Epithelial cell of esophagus (primary cell): ENCODE measurements at places on chromosomes 12 and 14.

DNA sequence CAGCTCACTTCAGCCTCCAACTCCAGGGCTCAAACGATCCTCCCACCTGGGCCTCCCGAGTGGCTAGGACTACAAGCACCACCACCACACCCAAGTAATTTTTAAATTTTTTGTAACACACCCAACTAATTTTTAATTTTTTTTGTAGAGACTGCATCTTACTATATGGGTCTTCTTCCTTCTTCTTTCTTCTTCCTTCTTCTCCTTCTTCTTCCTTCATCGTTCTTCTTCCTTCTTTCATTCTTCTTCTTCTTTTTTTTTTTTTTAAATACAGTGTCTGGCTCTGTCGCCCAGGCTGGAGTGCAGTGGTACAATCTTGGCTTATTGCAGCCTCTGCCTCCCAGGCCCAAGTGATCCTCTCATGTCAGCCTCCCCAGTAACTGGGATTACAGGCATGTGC, 965 bp upstream of the CREBL2 start:
- no peak for DNase-seq

DNA sequence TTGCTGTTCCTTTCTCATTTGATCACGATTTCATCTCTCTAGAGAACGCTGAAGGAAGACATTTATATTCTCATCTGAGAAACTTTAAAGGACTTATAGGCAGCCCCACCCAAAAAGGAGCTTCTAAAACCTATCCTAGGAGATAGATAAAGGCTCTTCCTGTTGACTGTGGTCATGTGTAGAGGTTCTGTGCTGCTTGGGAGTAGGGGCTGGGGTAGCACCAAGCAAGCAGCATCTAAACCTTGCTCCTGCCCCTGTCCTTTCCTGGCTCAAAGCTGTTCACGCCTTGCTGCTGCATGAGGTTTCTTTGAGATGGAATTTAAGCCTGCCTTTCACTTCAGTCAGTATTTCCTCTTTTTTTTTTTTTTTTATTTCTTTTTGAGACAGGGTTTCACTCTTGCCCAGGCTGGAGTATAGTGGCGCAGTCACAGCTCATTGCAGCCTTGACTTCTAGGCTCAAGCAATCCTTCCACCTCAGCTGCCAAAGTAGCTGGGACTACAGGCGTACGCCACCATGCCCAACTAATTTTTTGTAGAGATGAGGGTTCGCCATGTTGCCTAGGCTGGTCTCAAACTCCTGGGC, 41.4 kb downstream of the RAB35 start:
- DNase-seq = no peak

DNA sequence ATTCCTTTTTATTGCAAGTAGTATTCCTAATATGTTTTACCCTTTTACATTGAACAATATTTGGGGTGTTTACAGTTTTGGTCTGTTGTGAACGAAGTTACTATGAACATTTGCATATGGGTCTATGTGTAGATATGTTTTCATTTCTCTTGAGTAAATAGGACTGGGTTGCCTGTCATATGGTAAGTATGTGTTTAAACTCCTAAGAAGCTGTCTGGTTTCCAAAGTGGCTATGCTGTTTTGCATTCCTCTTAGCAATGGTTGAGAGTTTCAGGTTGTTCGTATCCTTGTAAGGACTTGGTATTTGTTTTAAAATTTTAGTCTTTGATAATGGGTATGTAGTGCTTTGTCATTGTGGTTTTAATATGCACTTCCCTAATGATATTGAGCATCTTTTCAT, 6.3 kb downstream of the METAP2 start:
- DNase-seq = peak; percentile 10

DNA sequence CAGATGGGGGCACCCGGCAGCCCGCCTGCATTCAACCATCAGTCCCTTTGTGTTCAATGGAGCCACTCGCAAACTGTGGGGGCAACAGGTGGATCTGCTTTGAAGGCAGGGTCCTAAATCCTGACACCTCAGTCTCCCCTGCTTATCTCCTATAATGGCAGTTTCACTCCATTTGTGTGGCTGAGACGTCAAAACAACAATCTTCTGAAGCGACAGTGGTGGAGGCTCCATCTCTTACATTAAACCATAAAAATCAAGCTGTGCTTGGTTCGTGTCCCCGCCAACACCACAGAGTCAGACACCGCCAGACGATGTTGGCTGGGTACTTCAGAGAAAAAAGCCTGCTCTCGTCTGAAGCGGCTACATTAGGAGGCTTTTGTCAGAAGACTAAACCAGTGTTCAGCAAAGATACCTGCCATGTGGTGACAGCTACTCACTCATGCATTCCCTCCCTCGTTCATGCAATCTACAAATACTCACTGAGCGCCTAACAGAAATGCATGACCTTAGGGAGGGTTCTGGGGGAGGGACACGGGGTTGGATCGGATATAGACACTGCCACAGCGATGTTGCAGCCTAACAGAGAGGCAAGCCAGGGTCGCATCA, 253.9 kb downstream of the FOXN3 start:
- DNase-seq = no peak

DNA sequence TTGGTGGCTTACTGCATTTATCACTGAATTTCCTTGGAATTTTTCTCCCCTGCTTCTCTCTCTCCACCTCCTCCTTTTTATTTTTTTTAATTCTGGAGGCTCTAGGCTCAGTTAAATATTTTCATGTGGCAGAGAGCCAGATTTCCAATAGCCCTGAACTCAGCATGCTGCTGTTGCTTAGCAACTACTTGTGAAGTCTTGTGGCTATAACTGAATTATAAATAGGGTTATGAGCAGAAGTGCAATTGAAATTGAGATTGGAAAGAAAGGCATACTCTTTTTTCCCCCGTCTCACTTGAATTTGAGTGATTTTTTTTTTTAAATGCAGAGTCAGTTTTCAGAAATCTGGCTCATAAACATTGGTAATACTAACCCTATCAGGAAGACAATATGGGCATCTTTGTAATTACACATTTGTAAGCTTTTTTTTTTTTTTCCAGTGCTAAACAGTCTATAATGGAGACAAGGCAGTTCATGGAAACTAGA, 38.3 kb downstream of the ATF7IP start:
- DNase-seq = peak; percentile 60

GRCh38 chr14:99459481-99460100, 21.1 kb downstream of the SETD3 start:
- DNase-seq = no peak

- no peak for DNase-seq
Measured at GRCh38 chr14:24437020-24437735, 5.4 kb downstream of the SDR39U1 start.

DNA sequence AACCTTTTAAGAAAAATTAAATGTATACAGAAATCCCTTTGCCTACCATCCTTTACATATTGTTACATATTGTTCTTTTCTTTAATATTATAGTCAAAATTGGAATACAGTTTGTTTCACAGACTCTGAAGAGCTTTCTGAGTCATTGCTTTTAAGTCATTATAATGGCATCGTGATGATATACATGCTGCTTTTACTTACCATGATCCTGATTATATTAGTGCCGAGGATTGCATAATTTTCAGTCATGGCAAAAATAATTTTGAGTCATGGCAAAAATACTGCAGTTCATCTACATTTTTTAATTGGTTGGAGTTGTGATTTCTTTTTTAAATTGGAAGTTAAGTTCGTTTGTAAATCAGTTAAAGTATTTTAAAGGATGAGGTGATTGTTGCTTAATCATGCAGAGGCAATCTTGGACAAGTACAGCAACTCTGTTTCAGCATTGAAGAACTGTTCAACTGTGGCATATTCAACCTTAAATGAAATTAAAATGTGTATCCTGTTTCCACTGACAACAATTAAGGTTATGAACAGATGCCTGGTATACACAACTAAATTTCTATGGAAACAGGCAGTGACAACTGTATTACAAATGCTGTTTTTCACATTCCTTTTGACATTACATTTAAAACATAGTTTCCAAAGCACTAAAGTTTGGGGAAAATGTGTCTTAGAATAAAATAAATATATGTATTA, 142.3 kb downstream of the PCNX1 start:
- DNase-seq = peak; percentile 40

GRCh38 chr14:89807151-89807550, 147.4 kb downstream of the EFCAB11 start:
- no peak for DNase-seq

- DNase-seq = no peak
Measured at GRCh38 chr14:68403191-68404145, 389.4 kb downstream of the ZFP36L1 start.

GRCh38 chr12:105204916-105205315, 31.1 kb downstream of the APPL2 start:
- peak; percentile 62 for DNase-seq

- DNase-seq = no peak
Measured at GRCh38 chr14:99875836-99876235, 82.6 kb downstream of the EML1 start.
